ENCODE measurements at places on chromosomes 5 and 9. TPM values are rescaled to one million over a fixed set of nuclear protein-coding genes. Genes with fewer than 3 reads are reported as not detected.

The DAB2 gene
- total RNA-seq, result 28.5 TPM

The CSF2 gene
- total RNA-seq, result not detected

- H3K27ac ChIP-seq, result peak overlapping the region; percentile 79
- peaks cover 46% of the 10 kb centered on the region for H3K4me1 ChIP-seq
- no peaks in the 10 kb centered on the region for H3K27me3 ChIP-seq
- H3K36me3 ChIP-seq, result no peaks in the 10 kb centered on the region
These were observed 215.0 kb downstream of the SEMA6A start for GRCh38 chr5:116359592-116359991.

The ARL14EPL gene
- total RNA-seq, result not detected

The PCDHGB3 gene
- 6.3 TPM for total RNA-seq

GRCh38 chr5:147479444-147479843 lies 30.4 kb downstream of the DPYSL3 start:
- no peaks in the 10 kb centered on the region for H3K27me3 ChIP-seq
- DNase-seq, result no peak
- peak overlapping the region; percentile 47 for H3K27ac ChIP-seq
